ENCODE measurements at places on chromosomes 3 and 15.
A peak's percentile ranks its signal among the peaks of the same experiment; 100 is the strongest.

DNA sequence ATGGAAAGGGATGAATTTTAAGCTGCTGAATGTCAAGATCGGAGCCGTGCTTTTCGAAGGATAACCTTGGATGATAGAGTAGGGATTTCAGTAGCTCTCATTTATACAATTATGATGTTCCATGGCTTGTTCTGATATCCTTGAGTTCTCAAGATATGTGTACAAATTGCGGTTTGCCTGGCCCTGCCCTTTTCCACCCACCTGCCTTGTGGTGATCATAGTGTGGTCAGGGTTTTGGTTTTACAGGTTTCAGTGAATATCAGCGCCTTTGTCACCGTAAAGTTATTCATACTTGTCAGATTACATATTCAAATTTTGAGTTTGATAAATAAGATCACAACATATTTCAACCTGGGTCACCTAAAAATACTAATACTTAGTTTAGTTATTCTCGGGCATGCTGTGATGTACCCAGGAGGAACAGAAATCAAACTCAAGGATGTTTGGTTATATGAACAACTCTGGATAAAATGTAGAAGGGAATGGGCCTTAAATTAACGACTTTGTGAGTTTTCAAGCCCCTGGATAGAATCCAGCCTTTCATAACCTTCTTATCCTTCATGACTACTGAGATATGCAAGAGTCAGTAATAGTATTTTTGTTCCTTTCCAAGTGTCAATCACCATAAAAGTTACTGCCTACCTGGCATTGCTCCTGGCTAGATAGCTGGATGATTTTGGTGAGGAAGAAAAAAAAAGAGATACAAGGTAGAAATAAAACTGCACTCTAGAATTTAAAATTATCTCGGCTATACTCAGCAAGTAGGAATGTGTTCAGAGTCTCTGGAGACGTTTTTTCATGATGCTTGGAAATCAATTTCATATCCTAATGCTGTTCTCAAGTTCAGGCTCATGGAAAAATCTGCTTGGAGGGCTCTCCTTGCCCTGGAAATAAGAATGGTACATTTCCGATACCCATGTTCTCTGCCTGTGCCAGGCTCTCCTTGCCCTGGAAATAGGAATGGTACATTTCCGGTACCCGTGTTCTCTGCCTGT is 209.2 kb upstream of the TPRG1 start:
- DNase-seq, result no peak

- no peak for DNase-seq
Measured at GRCh38 chr15:61196711-61197586, 32.2 kb downstream of the RORA start.

GRCh38 chr15:57272771-57273357 is 103.4 kb upstream of the CGNL1 start:
- no peak for DNase-seq

DNA sequence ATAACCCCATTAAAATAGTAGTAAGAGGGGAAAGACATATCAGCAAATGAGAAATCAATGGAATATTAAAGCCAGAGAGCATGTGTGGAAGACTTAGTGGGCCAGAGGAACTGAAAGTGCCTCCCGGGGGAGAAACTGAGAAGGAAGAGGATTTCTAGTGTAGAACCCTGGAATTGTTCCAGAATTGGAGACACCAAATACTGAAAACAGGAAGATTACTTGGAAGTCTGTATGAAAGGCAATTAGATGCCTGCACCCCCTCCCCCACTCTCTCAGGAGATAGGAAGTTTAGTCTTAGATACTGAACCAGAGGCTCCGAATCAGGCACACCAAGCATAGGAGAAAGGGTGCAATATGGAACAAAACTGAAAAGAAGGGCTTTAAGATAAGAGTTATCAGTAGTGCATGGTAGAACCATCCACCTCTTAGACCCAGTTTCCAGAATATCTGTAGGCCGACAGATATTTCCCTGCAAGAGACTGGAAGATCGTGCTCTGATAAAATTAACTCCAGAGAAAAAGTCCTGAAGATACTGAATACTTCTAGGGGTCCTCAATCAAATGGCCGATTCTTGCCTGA is 32.4 kb downstream of the KLHL18 start:
- DNase-seq, result no peak

- no peak for DNase-seq
Measured at GRCh38 chr15:77160562-77161478, 89.9 kb upstream of the TSPAN3 start.

GRCh38 chr3:16461463-16462245 is 51.8 kb downstream of the RFTN1 start:
- no peak for DNase-seq

DNA sequence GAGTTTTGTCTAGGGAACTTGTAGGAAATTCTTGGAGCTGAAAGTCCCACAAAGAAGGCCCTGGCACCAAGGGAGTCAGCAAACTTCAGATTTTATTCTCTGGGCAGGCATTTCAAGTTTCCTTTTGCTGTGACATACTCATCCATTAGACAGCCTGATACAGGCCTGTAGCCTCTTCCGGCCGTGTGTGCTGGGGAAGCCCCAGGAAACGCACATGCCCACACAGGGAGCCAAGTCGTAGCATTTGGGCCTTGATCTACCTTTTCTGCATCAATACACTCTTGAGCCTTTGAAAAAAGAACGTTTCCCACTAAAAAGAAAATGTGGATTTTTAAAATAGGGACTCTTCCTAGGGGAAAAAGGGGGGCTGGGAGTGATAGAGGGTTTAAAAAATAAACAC is 15.0 kb downstream of the TIGIT start:
- peak; percentile 29 for DNase-seq

GRCh38 chr3:160027541-160028195 is 39.0 kb downstream of the IL12A start:
- no peak for DNase-seq

GRCh38 chr3:53195602-53196574 is 34.9 kb downstream of the PRKCD start:
- peak; percentile 67 for DNase-seq

DNA sequence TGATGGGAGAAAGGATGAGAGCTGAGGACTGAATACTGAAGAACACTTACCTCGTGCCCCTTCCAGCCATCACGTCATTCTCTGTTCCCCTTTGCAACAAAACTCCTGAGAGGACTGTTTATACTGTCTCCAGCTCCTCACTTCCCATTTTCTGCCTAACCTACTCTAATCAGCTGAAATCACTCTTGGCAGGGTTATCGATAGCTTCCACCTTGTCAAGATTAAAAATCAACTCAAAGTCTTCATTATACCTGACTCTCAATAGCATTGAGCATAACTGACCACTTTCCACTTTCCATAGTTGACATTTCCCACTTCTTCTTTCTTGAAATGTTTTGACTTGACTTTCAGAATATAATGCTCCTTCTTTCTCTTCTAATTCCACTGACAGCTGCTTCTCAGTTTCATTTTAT is 4.3 kb downstream of the BTBD1 start:
- DNase-seq, result no peak

- no peak for DNase-seq
Measured at GRCh38 chr15:29687204-29687815, 135.0 kb downstream of the TJP1 start.

GRCh38 chr15:90884719-90885431 is 571 bp downstream of the FES start:
- no peak for DNase-seq

DNA sequence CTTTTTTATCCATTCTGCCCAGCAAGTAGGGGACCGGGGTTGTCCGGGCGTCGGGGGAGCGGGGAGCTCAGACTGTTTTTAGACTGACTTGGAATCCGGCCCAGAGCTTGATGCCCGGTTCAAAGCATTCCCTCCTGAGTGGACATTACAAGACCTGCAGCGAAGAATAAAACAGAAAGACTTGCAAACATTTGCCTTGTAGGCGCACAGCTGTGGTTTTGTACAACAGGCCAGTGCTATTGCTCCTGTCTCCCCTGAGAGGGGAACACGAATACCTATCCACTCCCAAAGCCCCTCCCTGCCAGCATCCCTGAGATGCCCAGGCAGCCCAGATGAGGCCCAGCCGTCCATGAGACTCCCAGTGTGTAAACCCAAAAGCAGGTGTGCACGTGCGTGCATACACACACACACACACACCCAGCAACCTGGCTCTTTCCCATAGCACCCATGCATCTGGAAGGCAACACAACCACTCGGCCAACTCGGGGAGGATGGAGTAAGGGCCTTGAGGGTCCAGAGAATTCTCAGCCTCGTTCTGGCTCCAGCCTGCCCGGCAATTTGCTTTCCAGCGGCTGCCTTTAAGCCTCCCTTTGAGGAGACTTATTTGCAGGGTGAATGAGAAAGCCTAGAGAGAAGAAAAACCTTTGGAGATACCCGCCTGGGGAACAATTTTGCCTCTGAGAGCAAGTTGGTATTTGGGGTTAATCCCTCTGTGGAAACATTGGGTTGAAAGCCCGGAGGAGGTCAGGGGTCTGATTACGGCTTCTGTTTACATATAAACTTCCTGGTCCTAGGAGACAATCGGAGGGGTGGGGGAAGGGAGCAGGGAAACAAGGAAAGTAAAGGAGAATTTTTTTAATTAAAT is 161.0 kb upstream of the HES1 start:
- DNase-seq, result no peak

DNA sequence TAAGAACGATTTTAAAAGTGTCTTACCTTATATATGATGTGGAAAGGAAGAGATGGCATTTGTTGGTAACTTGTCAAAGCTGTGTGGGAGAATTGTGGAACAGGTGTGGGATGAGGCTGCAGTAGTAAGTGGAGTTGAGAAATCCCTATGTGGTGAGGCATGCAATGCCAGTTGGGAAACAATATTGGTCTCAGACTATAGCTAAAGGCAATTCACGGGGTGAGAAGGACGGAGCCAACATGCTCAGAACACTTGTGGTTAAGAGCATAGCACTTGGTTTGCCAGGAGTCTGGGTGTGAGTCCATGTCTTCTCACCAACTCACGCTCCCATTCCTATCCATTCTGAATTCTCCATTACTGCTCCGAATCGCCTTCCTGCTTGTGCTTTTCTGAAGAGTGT is 615.6 kb upstream of the ADAMTS9 start:
- no peak for DNase-seq

DNA sequence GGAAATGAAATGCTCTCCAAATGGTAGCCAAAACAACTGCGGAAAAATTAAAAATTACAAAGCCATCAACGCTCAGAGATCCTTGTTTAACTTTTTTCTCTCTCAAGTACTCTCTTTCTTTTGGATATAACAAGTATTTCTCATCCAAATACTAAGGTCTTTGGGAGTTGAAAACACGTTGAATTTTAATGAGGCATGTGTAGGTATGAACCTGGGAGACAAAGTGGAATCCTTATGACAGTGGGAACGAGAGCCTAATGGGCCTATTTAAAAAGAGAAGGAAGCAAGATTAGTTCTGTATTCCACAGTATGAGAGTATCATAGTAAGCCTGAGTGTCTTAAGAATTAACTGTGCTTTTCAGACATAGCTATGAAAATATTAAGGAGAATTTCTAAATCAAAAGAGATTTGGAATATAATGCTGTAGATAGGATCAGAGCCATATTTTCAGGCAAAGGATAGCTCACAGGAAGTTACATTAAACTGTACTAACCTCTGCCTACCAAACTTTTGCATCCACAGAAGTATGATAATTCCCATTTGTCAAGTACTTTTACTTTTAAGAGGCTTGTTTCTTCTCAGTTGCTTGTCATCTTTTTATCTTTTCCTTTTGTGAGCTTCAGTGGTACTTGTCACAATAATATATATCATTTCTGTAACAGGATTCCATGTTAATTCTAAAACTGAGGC is 759 bp downstream of the CD96 start:
- DNase-seq, result no peak

GRCh38 chr3:107689355-107689754 is 166.6 kb downstream of the BBX start:
- no peak for DNase-seq

DNA sequence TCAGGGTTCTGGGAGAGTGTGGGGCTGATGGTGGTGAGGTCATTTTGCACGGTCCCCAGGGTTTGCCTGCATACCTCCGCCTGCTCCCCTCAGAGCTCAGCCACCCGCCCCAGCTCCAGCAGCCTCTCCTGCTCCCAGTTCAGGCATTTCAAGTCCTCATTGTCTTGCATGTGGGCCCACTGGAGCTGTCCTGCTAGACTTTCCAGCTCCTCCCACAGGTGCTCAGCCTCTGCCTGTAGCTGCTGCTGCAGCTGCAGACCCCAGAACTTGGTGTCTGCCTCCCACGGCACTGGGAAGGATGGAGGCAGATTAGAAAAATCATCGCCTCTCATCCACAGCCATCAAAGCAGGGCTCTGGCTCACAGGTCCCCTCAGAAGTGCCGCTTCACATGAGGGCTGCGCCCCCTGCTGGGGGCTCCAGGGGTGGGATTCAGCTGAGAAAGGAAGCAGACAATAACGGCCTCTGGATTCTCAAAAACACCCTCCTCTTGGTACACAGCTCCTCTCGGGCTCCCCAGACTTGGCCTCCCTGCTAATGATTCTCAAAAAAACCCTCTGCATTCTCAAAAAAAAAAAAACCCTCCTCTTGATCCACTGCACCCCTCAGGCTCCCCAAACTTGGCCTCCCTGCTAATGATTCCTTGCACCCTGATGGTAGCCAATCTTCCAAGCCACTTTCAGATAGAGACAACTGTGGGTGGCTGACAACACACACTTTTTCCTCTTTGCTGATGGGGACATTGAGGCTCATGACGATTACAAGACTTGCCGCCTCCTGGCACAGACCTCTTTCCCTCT is 89.3 kb upstream of the C2CD4B start:
- peak; percentile 19 for DNase-seq

DNA sequence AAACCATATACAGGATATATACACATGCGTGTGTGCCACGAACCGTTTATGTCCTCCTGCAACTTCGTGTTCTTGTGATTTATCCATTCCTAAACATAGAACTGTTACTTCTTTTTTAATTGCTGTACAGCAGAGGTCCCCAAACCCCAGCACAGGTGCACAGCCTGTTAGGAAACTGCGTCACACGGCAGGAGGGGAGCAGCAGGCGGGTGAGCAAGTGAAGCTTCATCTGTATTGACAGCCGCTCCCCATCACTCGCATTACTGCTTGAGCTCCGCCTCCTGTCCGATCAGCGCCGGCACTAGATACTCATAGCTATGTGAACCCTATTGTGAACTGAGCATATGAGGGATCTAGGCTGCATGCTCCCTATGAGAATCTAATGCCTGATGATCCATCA is 34.9 kb upstream of the NRROS start:
- peak; percentile 40 for DNase-seq

- DNase-seq, result peak; percentile 16
Measured at GRCh38 chr15:69760890-69761568, 308.4 kb downstream of the RPLP1 start.

DNA sequence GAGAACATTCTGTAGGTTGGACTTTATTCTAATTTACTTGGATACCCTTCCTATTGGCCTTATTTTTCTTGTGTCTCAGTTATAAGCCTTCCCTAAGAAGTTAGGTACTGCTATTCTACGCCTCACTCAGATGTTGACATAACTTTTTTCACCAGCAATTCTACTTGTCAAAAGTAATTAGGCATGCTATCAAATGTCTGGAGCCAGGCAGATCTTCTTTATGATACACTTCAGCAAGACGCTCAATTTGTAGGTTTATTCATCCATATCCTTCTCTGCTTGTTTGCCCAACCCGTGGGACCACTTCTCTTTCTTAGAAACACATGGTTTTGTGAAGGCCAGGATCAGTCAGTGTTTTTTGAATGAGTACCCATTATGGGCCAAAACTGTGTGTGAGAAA is 36.2 kb upstream of the COL8A1 start:
- no peak for DNase-seq

- no peak for DNase-seq
Measured at GRCh38 chr3:141152801-141153678, 78.6 kb upstream of the PXYLP1 start.
